CD8-positive, alpha-beta memory T cell (primary cell): ENCODE measurements at places on chromosomes 4 and X. TPM values are rescaled to one million over a fixed set of nuclear protein-coding genes. Genes with fewer than 3 reads are reported as not detected.
A peak's percentile ranks its signal among the peaks of the same experiment; 100 is the strongest.

Gene TCEAL2
- not detected for total RNA-seq

Gene USP17L30
- not detected for total RNA-seq

- DNase-seq: no peak
Measured at GRCh38 chr4:103719105-103719829, 518 bp downstream of the TACR3 start.

Gene NEUROG2
- not detected for total RNA-seq

GRCh38 chr4:147096667-147097604, 151.3 kb upstream of the TTC29 start:
- peak; percentile 30 for DNase-seq

DNA sequence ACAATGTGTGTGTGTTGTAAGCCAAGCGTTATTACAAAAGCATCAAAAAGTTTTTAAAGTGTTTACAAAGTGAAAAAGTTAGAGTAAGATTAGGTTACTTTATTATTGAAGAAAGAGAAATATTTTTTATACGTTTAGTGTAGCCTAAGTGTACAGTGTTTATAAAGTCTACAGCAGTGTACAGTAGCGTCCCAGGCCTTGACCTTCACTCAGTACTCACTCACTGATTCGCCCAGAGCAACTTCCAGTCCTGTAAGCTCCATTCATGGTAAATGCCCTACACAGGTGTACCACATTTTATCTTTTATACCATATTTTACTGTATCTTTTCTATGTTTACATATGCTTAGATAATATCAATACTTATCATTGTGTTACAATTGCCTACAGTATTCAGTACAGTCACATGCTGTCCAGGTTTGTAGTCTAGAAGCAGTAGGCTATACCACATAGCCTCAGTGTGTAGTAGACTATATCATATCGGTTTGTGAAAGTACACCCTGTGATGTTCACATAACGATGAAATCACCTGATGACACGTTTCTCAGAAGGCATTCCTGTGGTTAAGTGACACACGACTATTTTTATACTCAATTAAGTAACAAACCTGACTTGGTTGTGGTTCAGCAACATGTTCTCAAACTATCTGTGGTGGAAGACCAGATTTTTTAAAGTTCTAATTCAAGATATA, 152.0 kb upstream of the EDNRA start:
- no peak for DNase-seq

DNA sequence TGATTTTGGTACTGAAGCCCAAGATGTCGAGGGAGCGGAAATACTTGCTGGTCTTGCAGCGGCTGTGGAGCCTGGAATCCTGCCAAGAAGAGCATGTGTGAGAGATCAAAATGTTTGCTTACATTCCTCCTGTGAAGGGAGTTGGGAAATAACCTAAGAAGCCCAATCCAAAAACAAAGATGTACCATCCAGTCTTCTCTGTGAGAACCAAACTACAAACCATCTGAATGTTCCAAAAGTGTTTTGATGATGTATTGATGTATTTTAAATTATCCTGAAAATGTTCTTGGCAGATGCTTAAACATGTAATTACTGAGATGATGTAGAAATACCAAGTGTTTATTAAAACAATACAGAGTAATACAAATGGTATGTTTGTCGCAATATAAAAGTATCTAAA, 10.1 kb upstream of the ADH1A start:
- no peak for DNase-seq

Gene ANXA10
- total RNA-seq: not detected
